ENCODE measurements at places on chromosomes 1 and 21.

GRCh38 chr1:53084589-53084971 lies 22.6 kb downstream of the PODN start:
- DNase-seq = no peak
- H3K36me3 ChIP-seq = no peaks in the 10 kb centered on the region
- H3K27me3 ChIP-seq = no peaks in the 10 kb centered on the region

GRCh38 chr21:46207006-46207919 lies 21.3 kb downstream of the LSS start:
- peaks cover 35% of the 10 kb centered on the region for H3K36me3 ChIP-seq
- no peaks in the 10 kb centered on the region for H3K4me1 ChIP-seq
- no peaks in the 10 kb centered on the region for H3K27me3 ChIP-seq
- H3K27ac ChIP-seq = no peak overlapping the region

- H3K4me3 ChIP-seq = no peak overlapping the region
- H3K36me3 ChIP-seq = peaks cover 13% of the 10 kb centered on the region
- H3K27ac ChIP-seq = peak overlapping the region; percentile 80
- peaks cover 32% of the 10 kb centered on the region for H3K4me1 ChIP-seq
- DNase-seq = no peak
Observed at GRCh38 chr21:41367945-41368734, 6.3 kb downstream of the MX2 start.

GRCh38 chr1:113881661-113882060 lies 5.7 kb downstream of the BCL2L15 start:
- DNase-seq = no peak
- H3K27ac ChIP-seq = no peak overlapping the region
- no peaks in the 10 kb centered on the region for H3K36me3 ChIP-seq
- no peaks in the 10 kb centered on the region for H3K27me3 ChIP-seq
- H3K4me1 ChIP-seq = peaks cover 12% of the 10 kb centered on the region

DNA sequence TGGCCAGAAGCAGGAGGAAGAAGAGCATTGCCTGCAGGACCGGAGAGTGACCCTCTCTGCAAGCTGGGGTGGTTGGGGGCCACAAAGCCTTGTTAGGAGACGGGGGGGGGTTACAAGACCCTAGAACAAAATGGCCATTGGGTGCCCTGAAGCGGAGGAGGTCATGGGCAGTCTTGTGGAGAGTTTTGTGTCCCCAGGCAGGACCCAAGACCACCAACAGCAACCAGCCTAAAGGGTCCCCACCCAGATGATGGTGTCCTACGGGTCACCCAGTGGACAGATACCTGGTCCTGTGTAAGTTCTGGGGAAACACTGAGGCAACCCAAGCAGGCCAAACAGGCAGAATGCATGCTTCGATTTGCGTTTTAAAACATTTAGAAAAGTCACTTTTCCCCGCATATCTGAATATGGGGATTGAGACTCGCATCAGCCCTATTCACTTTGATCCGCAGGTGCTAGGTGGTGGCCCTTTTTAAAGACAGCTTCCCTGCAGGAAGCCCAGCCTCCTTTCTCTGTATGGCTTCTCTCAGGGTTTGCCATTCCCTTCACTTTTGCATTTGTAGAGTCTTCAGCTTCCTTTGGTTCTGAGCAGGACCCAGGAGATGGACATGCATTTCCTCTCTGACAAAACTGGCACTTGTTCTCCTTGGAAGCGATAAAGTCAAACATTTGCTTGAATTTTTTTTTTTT lies 21.1 kb downstream of the GNG4 start:
- no peak overlapping the region for H3K4me3 ChIP-seq
- no peaks in the 10 kb centered on the region for H3K36me3 ChIP-seq
- no peaks in the 10 kb centered on the region for H3K4me1 ChIP-seq
- no peaks in the 10 kb centered on the region for H3K27me3 ChIP-seq

GRCh38 chr1:11042065-11042464 lies 5.0 kb downstream of the MASP2 start:
- H3K4me3 ChIP-seq = no peak overlapping the region
- H3K4me1 ChIP-seq = no peaks in the 10 kb centered on the region
- H3K27me3 ChIP-seq = no peaks in the 10 kb centered on the region
- H3K27ac ChIP-seq = no peak overlapping the region

DNA sequence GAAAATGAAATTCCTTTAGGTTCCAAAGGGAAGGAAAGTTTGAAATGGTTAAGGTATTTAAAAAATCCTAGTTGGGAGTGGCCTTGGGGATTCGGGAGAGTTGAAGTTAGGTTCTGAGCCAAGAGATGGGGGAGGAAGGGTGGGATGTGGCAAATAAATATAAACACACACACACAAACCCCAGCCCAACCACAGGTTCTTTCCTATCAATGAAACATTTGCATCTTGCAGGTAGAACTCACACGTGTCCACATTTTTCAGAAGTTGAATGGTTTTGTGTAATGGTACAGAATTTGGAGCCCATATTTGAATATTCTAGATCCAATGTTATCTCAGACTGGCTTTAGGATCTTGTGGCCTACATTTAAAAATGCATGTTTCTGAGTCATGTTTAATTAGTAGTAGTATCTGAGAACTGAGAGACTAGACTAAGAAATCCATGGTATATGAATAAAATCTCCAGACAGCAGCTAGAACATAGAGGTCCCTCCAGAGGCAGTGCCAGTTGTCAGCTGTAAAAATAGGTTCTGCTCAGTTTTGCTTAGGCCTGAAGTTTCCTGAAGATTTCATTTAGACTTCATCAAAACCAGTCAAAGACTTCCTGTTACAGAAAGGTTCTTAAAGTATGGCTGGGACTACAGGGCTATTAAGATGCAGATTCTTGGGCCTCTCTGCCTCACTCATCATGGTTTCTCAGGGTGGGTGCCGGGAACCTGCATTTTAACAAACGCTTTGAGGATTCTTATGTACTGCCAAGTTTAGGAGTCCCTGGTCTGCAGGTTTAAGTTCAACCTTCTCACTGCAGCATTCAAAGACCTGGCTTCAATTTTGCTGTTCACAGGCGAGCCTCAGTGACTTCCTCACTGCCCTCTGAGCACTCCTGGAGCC lies 21.3 kb downstream of the RUNX1 start:
- H3K27me3 ChIP-seq = no peaks in the 10 kb centered on the region
- no peak for DNase-seq
- peaks cover 3% of the 10 kb centered on the region for H3K36me3 ChIP-seq
- H3K27ac ChIP-seq = peak overlapping the region; percentile 91
- H3K4me3 ChIP-seq = peak overlapping the region; percentile 44

- no peak overlapping the region for H3K27ac ChIP-seq
- H3K36me3 ChIP-seq = no peaks in the 10 kb centered on the region
- H3K27me3 ChIP-seq = no peaks in the 10 kb centered on the region
- no peaks in the 10 kb centered on the region for H3K4me1 ChIP-seq
- no peak overlapping the region for H3K4me3 ChIP-seq
Observed at GRCh38 chr1:174569240-174569639, 121.5 kb downstream of the GPR52 start.

DNA sequence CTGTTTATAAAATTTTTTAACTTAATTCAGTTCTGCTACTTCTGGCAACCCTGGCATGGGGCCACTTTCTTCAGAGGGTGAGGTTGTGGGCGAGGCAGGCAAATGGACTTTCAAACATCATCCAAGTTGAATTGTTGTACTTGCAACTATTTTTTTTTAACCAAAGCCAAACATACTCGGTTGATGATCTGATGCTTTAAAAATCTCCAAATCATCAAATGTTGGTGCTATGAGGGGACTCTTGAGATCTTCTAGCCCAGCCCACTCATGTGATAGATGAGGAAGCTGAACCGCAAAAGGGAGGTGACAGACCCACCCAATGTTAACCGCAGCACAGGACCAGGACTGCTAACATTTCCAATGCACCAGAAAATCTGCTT lies 6.7 kb downstream of the SLC1A7 start:
- no peaks in the 10 kb centered on the region for H3K27me3 ChIP-seq
- DNase-seq = no peak
- H3K27ac ChIP-seq = no peak overlapping the region
- no peaks in the 10 kb centered on the region for H3K36me3 ChIP-seq
- H3K4me1 ChIP-seq = no peaks in the 10 kb centered on the region
- no peak overlapping the region for H3K4me3 ChIP-seq

DNA sequence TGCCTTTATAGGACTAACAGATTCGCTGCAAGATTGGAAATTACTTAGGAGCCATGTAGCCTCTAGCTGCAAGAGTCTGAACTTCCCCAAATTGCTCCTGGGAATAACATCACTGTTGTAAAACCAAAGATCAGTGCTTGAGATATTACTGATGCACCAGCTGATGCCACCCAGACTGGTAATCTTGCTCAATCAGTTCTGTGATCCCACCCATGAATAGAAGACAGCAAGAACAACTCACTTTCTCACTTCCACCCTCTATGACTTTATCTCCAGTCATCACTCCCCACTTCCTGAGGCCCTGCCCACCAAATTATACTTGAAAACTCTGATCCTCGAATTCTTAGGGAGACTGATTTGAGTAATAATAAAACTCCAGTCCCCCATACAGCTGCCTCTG lies 1011.1 kb downstream of the PLA2G4A start:
- H3K27me3 ChIP-seq = no peaks in the 10 kb centered on the region
- no peak for DNase-seq
- H3K4me3 ChIP-seq = no peak overlapping the region
- H3K27ac ChIP-seq = no peak overlapping the region
- H3K4me1 ChIP-seq = no peaks in the 10 kb centered on the region
- H3K36me3 ChIP-seq = no peaks in the 10 kb centered on the region

DNA sequence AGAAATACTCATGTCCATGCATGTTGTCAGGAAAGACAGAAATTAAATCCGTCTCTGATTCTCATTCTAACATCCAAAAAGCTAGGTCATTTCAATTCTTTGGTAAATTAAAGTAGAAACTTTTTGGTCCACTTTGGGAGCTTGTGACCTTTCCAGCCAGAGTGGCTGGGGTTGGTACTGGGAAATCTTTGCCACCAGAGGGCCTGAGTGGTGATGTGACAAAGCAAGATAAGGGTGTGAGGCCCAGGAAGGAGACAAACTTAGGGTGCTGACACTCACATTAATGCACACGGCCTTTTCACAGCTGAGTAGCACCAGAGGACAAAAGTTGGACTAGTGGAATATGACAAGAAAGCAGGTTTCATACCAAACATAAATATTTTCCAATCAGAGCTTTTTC lies 144.3 kb downstream of the DNM3 start:
- H3K27me3 ChIP-seq = no peaks in the 10 kb centered on the region
- H3K36me3 ChIP-seq = no peaks in the 10 kb centered on the region
- no peaks in the 10 kb centered on the region for H3K4me1 ChIP-seq
- DNase-seq = no peak
- H3K27ac ChIP-seq = no peak overlapping the region
- no peak overlapping the region for H3K4me3 ChIP-seq

DNA sequence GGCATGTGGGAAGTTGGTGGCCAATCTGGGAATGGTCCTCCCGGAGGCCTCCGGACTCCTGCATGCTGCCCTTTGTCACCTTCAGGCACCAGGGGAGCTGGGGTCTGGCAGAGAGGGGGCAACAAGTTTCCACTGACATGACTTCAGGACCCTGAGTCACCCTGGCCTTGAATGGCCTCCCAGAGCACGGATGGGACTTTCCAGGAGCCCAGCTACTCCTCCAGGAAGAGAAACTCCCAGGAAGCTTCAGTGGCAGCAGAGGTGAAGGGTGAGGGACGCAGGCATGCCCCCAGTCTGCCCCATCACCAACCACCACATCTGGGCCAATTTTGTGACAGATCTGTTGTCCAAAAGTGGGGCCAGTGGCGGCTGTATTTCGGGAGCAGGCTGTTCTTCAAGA lies 55.9 kb upstream of the WASF2 start:
- H3K27me3 ChIP-seq = no peaks in the 10 kb centered on the region
- peaks cover 24% of the 10 kb centered on the region for H3K36me3 ChIP-seq
- DNase-seq = no peak
- H3K27ac ChIP-seq = no peak overlapping the region
- no peaks in the 10 kb centered on the region for H3K4me1 ChIP-seq

GRCh38 chr1:225044258-225044657 lies 114.8 kb downstream of the DNAH14 start:
- H3K27me3 ChIP-seq = no peaks in the 10 kb centered on the region
- no peak overlapping the region for H3K4me3 ChIP-seq
- H3K36me3 ChIP-seq = no peaks in the 10 kb centered on the region
- H3K4me1 ChIP-seq = no peaks in the 10 kb centered on the region
- H3K27ac ChIP-seq = no peak overlapping the region

- DNase-seq = no peak
- no peaks in the 10 kb centered on the region for H3K27me3 ChIP-seq
- peak overlapping the region; percentile 98 for H3K27ac ChIP-seq
- no peaks in the 10 kb centered on the region for H3K36me3 ChIP-seq
Observed at GRCh38 chr21:33948951-33949444, 33.4 kb upstream of the ATP5PO start.

GRCh38 chr1:153231363-153231762 lies 14.0 kb downstream of the PRR9 start:
- H3K27ac ChIP-seq = no peak overlapping the region
- H3K36me3 ChIP-seq = no peaks in the 10 kb centered on the region
- no peaks in the 10 kb centered on the region for H3K4me1 ChIP-seq
- H3K27me3 ChIP-seq = no peaks in the 10 kb centered on the region
- no peak overlapping the region for H3K4me3 ChIP-seq

DNA sequence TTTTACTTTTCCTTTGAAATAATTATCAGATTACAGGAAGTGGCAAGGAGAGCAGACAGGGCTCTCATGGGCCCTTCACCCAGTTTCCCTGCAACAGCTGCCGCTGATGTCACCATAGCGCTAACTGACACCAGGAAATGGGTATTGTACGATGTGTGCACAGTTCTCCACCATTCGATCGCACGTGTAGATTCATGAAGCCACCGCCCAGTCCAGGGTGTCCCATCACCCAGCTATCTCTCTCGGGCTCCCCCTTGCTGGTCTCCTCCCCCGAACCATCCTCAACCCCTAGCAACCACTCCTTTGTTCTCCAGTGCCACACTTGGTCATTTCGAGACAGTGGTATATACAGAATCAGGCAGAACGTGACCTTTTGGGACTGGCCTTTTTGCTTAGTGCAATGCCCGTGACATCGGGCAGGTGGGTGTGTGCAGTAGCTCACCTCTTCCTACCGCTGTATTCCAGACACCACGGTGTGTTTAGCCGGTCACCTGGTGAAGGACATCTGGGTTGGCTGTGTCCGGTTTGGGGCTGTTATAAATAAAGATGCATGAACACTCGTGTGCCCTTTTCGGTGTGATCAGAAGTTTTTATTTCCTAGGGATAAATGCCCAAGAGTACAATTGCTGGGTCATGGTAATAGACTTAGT lies 118.4 kb downstream of the CRYAA start:
- no peak for DNase-seq
- no peaks in the 10 kb centered on the region for H3K27me3 ChIP-seq
- no peak overlapping the region for H3K4me3 ChIP-seq

- H3K27ac ChIP-seq = peak overlapping the region; percentile 87
- peak overlapping the region; percentile 93 for H3K4me3 ChIP-seq
- no peaks in the 10 kb centered on the region for H3K36me3 ChIP-seq
- peaks cover 45% of the 10 kb centered on the region for H3K4me1 ChIP-seq
Observed at GRCh38 chr1:111620441-111620971, 917 bp downstream of the RAP1A start.

GRCh38 chr1:96478228-96478627 lies 243.4 kb upstream of the PTBP2 start:
- no peak overlapping the region for H3K27ac ChIP-seq
- H3K4me1 ChIP-seq = no peaks in the 10 kb centered on the region
- H3K27me3 ChIP-seq = no peaks in the 10 kb centered on the region
- no peaks in the 10 kb centered on the region for H3K36me3 ChIP-seq
- no peak overlapping the region for H3K4me3 ChIP-seq
- no peak for DNase-seq

GRCh38 chr1:223332997-223333396 lies 31.0 kb downstream of the SUSD4 start:
- H3K27ac ChIP-seq = no peak overlapping the region
- H3K4me3 ChIP-seq = no peak overlapping the region
- H3K36me3 ChIP-seq = no peaks in the 10 kb centered on the region
- no peaks in the 10 kb centered on the region for H3K4me1 ChIP-seq
- H3K27me3 ChIP-seq = no peaks in the 10 kb centered on the region
- no peak for DNase-seq

Data from effector memory CD4-positive, alpha-beta T cell (primary cell).